ENCODE measurements at places on chromosomes 3 and 15. TPM values are rescaled to one million over a fixed set of nuclear protein-coding genes. Genes with fewer than 3 reads are reported as not detected.
A peak's percentile ranks its signal among the peaks of the same experiment; 100 is the strongest.

- DNase-seq, result no peak
Observed at GRCh38 chr3:26653811-26654425, 31.3 kb downstream of the LRRC3B start.

- DNase-seq, result no peak
Observed at GRCh38 chr3:148643389-148643840, 54.3 kb upstream of the AGTR1 start.

DNA sequence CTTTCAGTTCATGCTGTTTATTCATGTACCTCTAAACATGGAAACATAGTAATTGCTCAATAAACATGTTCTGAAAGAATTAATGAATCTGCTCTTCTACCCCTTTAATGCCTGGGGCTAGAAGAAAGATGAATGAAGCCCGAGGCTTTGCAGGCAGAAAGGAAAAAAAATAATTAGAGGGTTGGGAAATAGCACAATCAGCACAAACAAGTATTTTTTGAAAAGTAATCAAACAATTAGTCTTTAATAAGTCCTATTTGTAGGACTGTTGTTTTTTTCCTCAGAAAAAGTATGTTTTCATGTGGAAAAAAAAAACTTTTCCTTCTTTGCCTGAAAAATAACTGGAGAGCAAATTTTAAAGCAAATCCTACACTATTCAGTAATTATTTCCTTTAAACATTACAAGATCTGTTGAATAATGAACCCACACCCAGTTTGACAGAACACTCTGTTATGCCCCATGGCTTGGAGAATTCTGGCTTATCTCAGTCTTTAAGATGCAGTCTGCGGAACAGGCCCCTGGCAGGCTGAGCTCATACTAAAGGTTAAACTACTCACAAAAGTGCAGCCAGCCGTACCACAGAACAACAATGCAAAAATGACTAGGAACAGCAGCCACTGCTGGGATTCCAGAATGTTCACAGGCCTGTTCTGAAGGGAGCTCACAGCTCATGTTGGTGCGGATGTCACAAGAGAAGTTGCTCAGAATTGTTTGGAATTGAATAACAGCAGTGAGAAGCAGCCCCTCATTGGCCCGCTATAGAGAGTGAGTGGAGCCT is 79.2 kb downstream of the ABI3BP start:
- peak; percentile 73 for DNase-seq

- no peak for DNase-seq
Observed at GRCh38 chr3:31688984-31689383, 156.3 kb downstream of the STT3B start.

DNA sequence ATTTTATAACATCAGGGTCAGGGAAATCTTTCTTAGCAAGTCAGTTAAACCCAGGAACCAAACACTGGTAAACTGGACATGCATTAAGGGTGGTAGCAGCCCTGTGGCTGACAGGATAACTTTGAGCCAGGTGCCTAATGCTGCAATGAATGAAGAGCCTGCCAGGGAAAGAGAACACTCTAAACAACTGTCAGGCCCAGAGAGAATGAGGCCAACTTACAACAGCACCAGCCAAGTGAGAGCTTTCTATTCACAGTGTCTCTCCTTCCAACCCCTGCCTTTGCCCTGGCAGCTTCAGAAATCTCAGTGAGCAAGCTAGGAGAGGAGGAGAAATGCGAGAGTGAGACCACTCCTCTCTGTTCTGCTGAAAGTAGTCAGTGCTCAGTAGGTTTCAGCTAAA is 50.4 kb upstream of the ATP2C1 start:
- no peak for DNase-seq

DAZL gene
- total RNA-seq, result not detected

DNA sequence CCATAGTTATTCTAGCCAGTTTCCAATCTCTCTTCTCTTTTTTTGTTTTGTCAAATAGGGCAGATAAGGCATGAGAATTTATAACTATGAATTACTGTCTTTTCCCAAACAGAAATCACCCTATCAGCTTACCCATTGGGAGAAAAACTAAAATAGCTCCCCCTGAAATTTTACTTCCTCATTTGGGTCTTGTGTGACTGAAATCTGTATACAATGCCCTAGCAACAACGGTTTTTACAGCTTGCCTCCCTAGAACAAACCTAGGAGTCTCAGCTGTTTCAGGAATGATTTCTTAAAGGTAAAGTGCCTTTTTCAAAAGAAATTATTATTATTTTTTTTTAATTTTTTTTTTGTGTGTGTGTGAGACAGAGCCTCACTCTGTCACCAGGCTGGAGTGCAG is 56.8 kb downstream of the CD86 start:
- DNase-seq, result no peak

GPR176 gene
- total RNA-seq, result 27.2 TPM

ZNF860 gene
- 1.8 TPM for total RNA-seq

GANC gene
- total RNA-seq, result 51.6 TPM

GRCh38 chr15:67032608-67033007 is 32.8 kb upstream of the SMAD3 start:
- no peak for DNase-seq

DNA sequence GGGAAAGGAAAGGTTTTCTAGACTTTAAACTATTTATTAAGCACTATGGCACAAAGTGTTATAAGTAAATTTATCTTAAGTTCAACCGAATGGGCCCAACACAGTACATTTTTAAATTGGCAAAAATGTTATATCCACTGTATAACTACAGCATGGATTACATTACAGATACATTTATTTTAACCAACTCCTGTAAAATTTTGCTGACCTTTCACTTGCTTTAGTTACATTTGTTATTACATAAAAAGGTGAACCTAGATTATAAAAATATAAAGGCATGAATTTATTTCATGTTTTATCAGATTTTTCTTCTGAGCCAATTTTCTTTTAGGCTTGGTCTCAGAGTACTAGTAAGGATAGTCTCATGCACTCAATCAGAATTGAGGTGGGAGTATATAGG is 221.9 kb upstream of the GBE1 start:
- DNase-seq, result no peak

- no peak for DNase-seq
Observed at GRCh38 chr3:183635107-183635430, 354 bp upstream of the KLHL24 start.

- no peak for DNase-seq
Observed at GRCh38 chr3:192889679-192890078, 28.0 kb downstream of the MB21D2 start.

PEX5L gene
- 0.24 TPM for total RNA-seq

GRCh38 chr3:134311693-134312071 is 61.0 kb upstream of the RYK start:
- no peak for DNase-seq

- no peak for DNase-seq
Observed at GRCh38 chr15:42279234-42279723, 6.0 kb upstream of the TMEM87A start.

SLC12A8 gene
- 1.4 TPM for total RNA-seq

ASB14 gene
- total RNA-seq, result not detected

XCR1 gene
- 0.63 TPM for total RNA-seq

C3orf20 gene
- 0.16 TPM for total RNA-seq

- no peak for DNase-seq
Observed at GRCh38 chr3:14785207-14786155, 33.3 kb upstream of the FGD5 start.

TAGLN3 gene
- total RNA-seq, result not detected

GRCh38 chr3:69328103-69328962 is 57.6 kb downstream of the FRMD4B start:
- DNase-seq, result no peak

- no peak for DNase-seq
Observed at GRCh38 chr3:120795959-120796358, 53.4 kb downstream of the GTF2E1 start.

GRCh38 chr3:158313338-158313927 is 203.5 kb downstream of the RSRC1 start:
- no peak for DNase-seq

GRCh38 chr15:25664761-25665160 is 198.4 kb downstream of the ATP10A start:
- no peak for DNase-seq

GRCh38 chr3:128275316-128276145 is 122.2 kb downstream of the EEFSEC start:
- no peak for DNase-seq

DNA sequence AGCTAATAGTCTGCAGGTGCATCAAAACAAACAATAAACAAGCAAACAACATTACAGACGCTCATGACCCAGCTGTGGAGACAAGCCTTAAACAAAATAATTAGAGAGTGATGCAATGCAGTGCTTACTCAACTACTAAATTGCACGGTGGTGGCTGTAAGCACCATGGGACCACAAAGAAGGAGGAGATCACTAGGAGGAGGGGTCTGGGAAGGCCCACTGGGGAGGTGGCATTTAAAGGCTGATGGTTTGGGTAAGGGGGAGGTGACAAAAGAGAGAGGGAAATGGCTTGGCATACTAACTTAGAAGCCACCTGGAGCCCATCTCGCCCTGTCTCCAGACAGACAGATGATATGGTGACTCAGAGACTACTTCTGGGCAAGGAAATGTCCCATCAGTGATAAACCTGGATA is 516.7 kb downstream of the FOXP1 start:
- no peak for DNase-seq

- DNase-seq, result no peak
Observed at GRCh38 chr15:92797168-92798052, 102.7 kb upstream of the CHD2 start.

DNA sequence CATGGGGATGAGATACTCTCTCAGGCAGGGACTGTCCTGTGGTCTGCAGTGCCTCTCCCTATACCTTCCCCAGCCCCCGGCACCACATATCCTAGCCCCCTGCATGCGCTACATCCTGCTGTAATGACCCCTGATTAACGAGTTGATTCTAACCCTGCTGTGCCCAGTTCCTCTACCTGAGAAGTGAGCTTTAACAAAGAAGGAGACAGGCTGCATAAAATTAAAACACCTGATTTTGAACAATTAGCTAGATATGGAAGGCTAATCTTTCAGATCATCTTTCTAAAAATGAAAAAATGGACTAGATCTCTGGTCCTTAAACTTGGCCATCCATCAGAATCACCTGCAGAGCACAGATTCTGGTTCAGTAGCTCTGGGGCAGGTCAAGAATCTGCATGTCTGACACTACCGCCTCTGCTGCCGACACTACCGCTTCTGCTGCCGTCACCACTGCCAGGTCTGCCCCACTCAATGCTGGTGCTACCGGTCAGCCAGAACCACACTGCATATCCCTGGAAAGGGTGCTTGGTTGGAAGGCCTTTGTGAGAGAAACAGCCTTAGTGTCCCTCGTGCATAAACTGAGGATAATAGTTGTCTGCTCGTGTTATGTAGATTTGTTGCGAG is 33.6 kb upstream of the ZBTB38 start:
- DNase-seq, result no peak

GRCh38 chr3:112585782-112586181 is 23.9 kb downstream of the SLC35A5 start:
- no peak for DNase-seq

DNA sequence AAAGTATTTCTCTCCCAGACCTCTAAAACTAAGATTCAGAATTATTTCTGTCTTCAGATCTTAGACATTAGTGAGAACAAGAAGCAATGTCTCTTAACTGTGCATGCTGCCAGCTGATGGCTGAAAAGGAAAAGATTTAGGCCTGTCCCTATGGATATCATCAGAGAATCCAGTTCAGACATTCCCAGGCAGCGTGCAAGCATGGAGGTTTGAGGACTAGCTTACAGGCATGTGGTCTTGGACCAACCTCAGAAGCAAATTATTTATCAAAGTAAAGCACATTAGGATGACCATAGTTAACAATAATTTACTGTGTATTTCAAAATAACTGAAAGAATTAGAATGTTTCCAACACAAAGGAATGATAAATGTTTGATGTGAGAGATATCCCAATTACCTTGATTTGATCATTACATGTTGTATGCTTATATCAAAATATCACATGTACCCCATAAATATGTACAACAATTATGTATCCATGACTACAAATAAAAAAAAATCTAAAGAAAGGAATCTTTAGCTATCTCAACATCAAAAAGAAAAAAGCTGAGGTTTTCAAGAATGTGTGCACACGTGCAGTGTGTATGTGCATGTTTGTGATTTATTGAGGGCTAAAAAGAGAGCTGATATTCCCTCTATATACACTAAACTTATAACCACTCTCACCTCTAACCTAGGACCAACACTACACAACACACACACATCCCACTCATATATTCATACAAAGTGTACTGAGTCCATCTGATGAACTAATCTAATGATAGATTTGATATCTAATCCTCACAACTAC is 108.9 kb upstream of the THBS1 start:
- DNase-seq, result no peak

DNA sequence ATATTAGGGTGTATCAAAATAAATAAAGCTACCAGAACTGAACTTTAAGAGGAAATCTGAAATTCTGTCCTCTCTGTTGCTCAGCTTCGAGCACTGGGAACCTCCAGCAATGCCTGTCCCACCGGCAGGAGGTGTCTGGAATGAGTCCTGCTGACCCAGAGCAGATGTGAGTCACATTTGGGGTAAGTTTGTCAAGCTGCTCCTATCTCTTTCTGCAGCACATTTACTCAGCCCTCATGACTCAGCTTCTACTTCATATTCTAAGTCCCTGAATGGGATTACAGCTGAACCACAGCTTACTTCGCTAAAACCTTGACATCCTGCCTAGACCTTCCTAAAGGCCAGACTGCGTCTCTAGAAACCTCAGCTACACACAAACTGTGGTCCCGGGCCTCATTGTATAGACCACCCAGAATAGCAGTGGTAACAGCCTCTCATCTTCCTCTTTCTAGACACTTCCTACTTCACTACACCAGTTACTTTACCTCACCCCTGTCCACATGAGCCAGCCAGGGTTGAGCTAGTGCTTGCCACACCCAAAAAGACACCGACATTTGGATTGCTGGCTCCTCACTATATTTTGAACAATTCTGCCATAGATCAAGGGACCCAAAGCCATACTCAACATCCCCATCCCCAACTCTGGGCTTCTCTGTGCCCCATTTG is 109.6 kb upstream of the TMCO5A start:
- no peak for DNase-seq

- no peak for DNase-seq
Observed at GRCh38 chr15:38231436-38231835, 21.2 kb upstream of the SPRED1 start.

GRCh38 chr15:40286794-40287193 is 3.9 kb upstream of the ANKRD63 start:
- DNase-seq, result no peak

- DNase-seq, result peak; percentile 85
Observed at GRCh38 chr3:11155341-11156025, 1.2 kb downstream of the HRH1 start.

GRCh38 chr3:153437666-153438065 is 275.6 kb downstream of the RAP2B start:
- DNase-seq, result no peak

GRCh38 chr3:127135241-127136023 is 57.5 kb upstream of the PRR23E start:
- DNase-seq, result peak; percentile 85

GRCh38 chr3:4722103-4722502 is 229.0 kb downstream of the ITPR1 start:
- DNase-seq, result peak; percentile 56

GRCh38 chr3:130395916-130396315 is 50.4 kb downstream of the COL6A5 start:
- DNase-seq, result no peak

ALS2CL gene
- 21.0 TPM for total RNA-seq

ESYT3 gene
- total RNA-seq, result 1.0 TPM
